ENCODE measurements at places on chromosomes 2 and 18.

- no peaks in the 10 kb centered on the region for H3K36me3 ChIP-seq
- no peak for DNase-seq
- H3K27me3 ChIP-seq = no peaks in the 10 kb centered on the region
- H3K27ac ChIP-seq = no peak overlapping the region
- H3K4me3 ChIP-seq = no peak overlapping the region
- H3K4me1 ChIP-seq = no peaks in the 10 kb centered on the region
These were observed 147.6 kb downstream of the TMEM200C start for GRCh38 chr18:5747678-5748077.

DNA sequence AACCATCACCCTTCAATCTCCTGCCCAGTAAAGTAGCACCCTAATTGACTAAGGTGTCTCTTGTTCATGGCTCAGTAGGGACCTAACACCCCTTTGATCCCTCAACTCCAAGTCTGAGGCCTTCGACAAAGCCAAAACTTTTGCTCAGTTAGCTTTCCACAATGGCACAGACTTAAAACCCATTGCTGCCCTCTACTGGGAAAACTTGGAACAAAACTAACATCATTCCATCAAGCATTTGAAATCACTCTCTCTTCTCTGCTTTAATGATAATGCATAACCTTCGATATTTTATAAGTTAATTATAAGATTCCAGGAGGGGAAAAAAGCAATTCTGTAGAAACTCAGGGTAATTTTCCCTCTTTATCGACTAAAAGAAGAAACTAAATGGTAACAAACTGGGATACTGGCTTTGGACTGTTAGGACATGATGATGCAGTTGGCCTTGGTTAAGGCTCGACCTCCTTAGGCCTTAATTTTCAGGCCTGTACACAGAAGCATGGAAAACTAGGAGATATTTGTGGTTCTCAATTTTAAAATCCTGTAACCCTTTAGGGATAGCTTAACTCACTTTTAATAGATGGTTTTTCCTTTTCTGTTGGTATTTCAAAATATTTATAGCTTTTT, 127.8 kb downstream of the STK39 start:
- H3K36me3 ChIP-seq = peaks cover 19% of the 10 kb centered on the region
- H3K27ac ChIP-seq = no peak overlapping the region
- H3K27me3 ChIP-seq = no peaks in the 10 kb centered on the region
- H3K4me3 ChIP-seq = no peak overlapping the region

DNA sequence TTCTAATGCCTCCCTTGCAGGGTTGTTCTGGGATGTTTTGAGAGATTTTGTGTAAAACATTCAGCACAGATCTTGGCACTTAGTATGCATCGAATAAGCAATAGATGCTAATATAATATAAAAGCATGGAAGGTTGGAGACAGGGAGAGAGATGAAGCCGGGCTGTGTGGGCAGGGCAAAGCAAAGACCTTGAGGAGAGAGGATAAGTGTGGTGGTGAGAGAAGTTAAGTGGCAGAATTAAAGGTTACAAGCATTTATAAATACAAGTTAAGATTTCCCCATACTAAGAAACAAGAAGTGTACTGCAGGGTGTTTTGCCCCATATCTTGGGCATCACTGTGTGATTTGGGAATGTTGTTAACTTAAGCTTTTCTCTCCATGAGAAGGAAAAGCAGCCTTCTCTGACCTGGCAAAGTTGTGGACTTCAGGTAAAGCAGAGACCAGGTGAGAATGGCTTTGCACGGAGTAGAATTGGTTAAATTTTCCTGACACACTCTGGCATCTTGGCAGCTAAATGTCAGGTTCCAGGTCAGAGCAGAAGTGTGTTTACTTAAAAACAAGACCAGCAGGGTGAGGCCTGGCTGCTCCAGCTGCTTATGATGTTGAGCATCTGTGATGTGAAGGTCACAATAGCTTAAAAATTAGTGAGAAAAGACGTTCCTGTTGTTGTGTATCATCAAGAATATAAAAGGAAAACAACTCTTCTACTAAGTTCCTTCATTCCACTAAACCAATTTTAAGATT, 288.5 kb upstream of the HNMT start:
- H3K4me3 ChIP-seq = no peak overlapping the region
- H3K27me3 ChIP-seq = no peaks in the 10 kb centered on the region
- no peaks in the 10 kb centered on the region for H3K36me3 ChIP-seq
- no peak overlapping the region for H3K27ac ChIP-seq
- no peak for DNase-seq

DNA sequence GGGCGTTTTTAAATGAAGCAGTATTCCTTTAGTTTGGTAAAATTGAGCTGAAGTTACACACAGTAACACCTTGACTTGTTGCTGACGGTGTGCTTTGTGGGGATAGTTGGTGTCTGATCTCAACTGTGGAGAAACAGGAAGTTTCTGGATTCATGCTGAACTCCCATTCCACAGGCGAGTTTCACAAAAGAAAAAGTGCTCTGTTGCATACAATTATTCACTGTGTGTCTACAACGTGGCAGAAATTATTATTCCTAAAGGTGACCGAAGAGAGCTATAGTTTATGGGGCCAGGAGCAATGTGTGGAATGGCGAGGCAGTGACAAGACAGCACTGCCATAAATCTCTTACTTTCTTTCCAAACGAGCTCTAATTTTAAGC, 463 bp upstream of the CABYR start:
- no peaks in the 10 kb centered on the region for H3K27me3 ChIP-seq
- peak overlapping the region; percentile 62 for H3K4me3 ChIP-seq
- H3K4me1 ChIP-seq = peaks cover 11% of the 10 kb centered on the region
- peak; percentile 19 for DNase-seq

GRCh38 chr2:119764832-119765231, 5.1 kb downstream of the PTPN4 start:
- DNase-seq = no peak
- no peak overlapping the region for H3K4me3 ChIP-seq
- H3K27me3 ChIP-seq = no peaks in the 10 kb centered on the region
- peaks cover 52% of the 10 kb centered on the region for H3K4me1 ChIP-seq
- H3K36me3 ChIP-seq = no peaks in the 10 kb centered on the region
- H3K27ac ChIP-seq = no peak overlapping the region

DNA sequence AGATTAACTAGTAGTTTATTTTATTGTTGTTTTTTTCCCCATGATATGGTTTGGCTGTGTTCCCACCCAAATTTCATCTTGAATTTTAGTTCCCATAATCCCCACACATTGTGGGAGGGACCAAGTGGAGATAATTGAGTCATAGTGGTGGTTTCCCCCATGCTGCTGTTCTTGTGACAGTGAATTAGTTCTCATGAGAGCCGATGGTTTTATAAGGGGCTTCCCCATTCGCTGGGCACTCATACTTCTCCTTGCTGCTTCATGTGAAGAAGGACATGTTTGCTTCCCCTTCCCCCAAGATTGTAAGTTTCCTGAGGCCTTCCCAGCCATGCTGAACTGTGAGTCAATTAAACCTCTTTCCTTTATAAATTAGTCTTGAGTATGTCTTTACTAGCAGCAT, 36.5 kb downstream of the GALNT14 start:
- H3K4me1 ChIP-seq = no peaks in the 10 kb centered on the region
- H3K27ac ChIP-seq = no peak overlapping the region
- no peaks in the 10 kb centered on the region for H3K36me3 ChIP-seq
- H3K27me3 ChIP-seq = no peaks in the 10 kb centered on the region

GRCh38 chr2:96861074-96861473, 3.3 kb upstream of the ANKRD39 start:
- H3K4me1 ChIP-seq = peaks cover 48% of the 10 kb centered on the region
- H3K27me3 ChIP-seq = no peaks in the 10 kb centered on the region
- no peak overlapping the region for H3K27ac ChIP-seq

GRCh38 chr2:121360566-121361300, 75.7 kb upstream of the TFCP2L1 start:
- peaks cover 15% of the 10 kb centered on the region for H3K4me1 ChIP-seq
- H3K27ac ChIP-seq = peak overlapping the region; percentile 26
- H3K36me3 ChIP-seq = peaks cover 64% of the 10 kb centered on the region
- H3K27me3 ChIP-seq = no peaks in the 10 kb centered on the region
- peak; percentile 88 for DNase-seq

DNA sequence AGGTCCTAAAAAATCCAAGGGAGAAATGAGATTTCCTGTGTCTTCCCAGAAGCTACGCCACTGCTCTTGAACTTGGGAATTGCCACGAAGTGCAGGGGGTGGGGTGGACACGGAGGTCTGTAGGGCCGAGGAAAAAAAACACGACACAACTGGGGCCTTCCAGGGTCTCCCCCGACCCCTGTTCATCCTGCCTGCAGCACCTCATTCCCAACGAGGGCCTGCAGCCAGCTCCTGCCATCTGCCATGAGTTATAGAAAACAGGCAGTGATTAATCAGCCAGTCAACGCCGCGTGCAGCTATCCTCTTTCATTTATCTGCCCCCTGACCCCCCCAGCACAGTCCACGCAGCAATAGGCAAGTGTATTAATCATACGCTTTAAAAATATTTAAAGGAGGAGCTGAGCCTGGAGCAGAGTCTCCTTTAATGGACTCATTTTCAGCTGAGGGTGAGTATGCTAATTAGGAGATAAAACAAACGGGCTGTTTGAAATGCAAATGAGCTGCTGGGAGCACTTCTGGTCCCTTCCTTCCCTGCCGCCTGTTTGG, 209.9 kb downstream of the TFCP2L1 start:
- no peaks in the 10 kb centered on the region for H3K36me3 ChIP-seq
- peaks cover 65% of the 10 kb centered on the region for H3K27me3 ChIP-seq
- H3K27ac ChIP-seq = no peak overlapping the region
- peak; percentile 87 for DNase-seq
- peaks cover 9% of the 10 kb centered on the region for H3K4me1 ChIP-seq
- no peak overlapping the region for H3K4me3 ChIP-seq

- no peak overlapping the region for H3K4me3 ChIP-seq
- no peaks in the 10 kb centered on the region for H3K36me3 ChIP-seq
- H3K4me1 ChIP-seq = no peaks in the 10 kb centered on the region
- H3K27me3 ChIP-seq = no peaks in the 10 kb centered on the region
- no peak overlapping the region for H3K27ac ChIP-seq
These were observed 175.9 kb downstream of the NBAS start for GRCh38 chr2:15385184-15385583.

GRCh38 chr2:110843959-110844510, 111.7 kb downstream of the ACOXL start:
- H3K4me3 ChIP-seq = no peak overlapping the region
- no peaks in the 10 kb centered on the region for H3K36me3 ChIP-seq
- H3K27me3 ChIP-seq = no peaks in the 10 kb centered on the region
- no peak for DNase-seq
- no peak overlapping the region for H3K27ac ChIP-seq
- H3K4me1 ChIP-seq = no peaks in the 10 kb centered on the region

GRCh38 chr2:195561116-195561921, 95.7 kb upstream of the SLC39A10 start:
- H3K27me3 ChIP-seq = no peaks in the 10 kb centered on the region
- peaks cover 5% of the 10 kb centered on the region for H3K4me1 ChIP-seq
- no peak for DNase-seq

GRCh38 chr18:25658476-25658875, 306.5 kb upstream of the ZNF521 start:
- H3K36me3 ChIP-seq = no peaks in the 10 kb centered on the region
- no peaks in the 10 kb centered on the region for H3K4me1 ChIP-seq
- no peak for DNase-seq
- no peak overlapping the region for H3K4me3 ChIP-seq
- no peak overlapping the region for H3K27ac ChIP-seq
- no peaks in the 10 kb centered on the region for H3K27me3 ChIP-seq

- no peak overlapping the region for H3K27ac ChIP-seq
- DNase-seq = no peak
- no peak overlapping the region for H3K4me3 ChIP-seq
- H3K4me1 ChIP-seq = no peaks in the 10 kb centered on the region
These were observed 113.7 kb downstream of the XRCC5 start for GRCh38 chr2:216222650-216223352.

DNA sequence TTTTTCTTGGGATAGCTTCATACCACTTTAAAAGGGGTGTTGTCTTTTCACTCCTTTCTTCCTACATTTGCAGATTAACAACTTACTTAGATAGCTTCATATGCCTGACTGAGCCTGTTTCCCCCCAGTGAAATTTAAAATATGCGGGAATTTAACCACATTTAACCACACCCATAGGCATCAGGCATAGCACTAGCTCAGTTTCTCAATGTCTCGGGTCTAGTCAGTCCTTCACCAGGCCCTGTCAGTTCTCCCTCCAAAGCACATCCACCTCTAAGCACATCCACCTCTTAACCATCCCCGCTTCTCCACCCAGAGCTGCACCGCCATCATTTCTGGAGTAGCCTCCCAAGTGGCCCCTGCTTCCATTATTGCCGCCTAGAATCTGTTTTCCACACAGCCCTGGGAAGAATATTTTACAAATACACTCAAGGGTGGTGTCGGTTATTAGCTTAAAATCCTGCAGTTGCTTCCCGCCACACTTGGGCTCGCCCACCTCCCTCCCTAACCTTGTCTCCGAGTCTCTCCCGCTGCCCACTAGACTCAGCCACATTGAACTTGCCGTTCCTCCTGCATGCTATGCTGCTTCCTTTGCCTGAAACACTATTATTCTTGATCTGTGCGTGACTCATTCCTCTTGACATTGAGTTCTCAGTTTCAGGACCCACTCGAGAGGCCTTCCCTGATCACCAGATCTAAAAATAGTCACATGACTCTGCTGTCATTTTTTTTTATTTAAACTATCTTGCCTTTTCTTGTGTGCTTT, 68.3 kb downstream of the SPTBN1 start:
- no peak for DNase-seq
- peaks cover 21% of the 10 kb centered on the region for H3K36me3 ChIP-seq
- peaks cover 8% of the 10 kb centered on the region for H3K4me1 ChIP-seq
- H3K4me3 ChIP-seq = no peak overlapping the region

DNA sequence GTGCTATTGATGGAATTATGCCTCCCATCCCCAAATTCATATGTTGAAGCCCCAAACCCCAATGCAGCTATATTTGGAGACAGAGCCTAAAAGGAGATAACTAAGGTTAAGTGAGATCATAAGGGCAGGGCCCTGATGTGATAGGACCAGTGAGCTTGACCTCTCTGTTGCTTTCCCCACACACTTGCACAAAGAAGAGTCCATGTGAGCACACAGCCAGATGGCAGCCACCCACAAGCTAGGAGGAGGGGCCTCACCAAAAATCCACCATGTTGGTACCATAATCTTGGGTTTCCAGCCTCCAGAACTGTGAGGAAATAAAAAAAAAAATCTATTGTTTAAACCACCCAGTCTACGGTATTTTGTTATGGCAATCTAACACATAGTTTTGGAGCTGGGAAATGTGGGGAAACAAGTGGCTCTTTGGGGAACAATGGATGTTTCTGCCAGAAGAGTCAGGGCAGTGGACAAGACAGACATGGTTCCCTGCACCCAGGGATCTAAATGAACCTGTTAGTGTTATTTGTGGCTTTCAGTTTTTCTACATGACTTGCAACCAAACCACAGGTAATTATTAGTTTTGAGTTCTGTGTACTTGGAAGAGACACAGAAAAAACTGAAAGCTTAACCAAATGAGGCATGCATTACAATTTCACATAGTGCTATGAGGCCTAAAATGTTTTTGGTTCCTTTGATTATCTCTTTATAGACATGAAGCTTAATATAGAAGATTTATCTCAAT, 259.1 kb downstream of the LTBP1 start:
- no peaks in the 10 kb centered on the region for H3K27me3 ChIP-seq
- no peak overlapping the region for H3K4me3 ChIP-seq
- H3K27ac ChIP-seq = no peak overlapping the region
- peaks cover 2% of the 10 kb centered on the region for H3K4me1 ChIP-seq
- DNase-seq = no peak
